ENCODE measurements at places on chromosomes 2 and 18.

DNA sequence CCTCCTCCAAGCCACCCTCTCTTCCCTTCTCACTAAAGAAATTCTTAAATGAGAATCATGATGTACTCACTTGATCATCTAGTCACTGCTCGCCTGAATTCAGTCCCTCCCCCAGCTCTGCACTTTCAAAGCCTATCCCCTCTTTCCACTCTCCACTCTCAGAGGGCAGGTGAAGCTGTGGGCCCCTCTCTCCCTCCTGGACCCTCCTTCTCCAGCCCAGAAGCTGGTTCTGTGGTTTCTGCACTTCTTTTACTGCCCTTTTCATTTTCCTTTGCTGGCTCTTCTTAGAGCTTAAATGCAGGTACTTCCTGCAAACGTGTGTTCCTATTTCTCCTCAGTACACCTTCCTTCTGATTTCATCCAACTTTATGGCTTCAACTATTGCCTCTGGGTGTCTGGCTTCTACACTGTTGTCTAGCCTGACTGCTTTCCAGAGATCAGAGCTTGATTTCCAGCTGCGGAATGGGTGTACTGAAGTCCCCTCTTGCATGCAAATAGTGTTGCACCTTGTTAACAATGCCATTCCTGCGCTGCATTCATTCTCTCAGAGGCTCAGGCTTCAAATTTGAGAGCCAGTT lies 15.3 kb upstream of the TXNDC2 start:
- DNase-seq, result no peak

GRCh38 chr2:120463527-120463926 lies 117.6 kb downstream of the INHBB start:
- DNase-seq, result no peak

DNA sequence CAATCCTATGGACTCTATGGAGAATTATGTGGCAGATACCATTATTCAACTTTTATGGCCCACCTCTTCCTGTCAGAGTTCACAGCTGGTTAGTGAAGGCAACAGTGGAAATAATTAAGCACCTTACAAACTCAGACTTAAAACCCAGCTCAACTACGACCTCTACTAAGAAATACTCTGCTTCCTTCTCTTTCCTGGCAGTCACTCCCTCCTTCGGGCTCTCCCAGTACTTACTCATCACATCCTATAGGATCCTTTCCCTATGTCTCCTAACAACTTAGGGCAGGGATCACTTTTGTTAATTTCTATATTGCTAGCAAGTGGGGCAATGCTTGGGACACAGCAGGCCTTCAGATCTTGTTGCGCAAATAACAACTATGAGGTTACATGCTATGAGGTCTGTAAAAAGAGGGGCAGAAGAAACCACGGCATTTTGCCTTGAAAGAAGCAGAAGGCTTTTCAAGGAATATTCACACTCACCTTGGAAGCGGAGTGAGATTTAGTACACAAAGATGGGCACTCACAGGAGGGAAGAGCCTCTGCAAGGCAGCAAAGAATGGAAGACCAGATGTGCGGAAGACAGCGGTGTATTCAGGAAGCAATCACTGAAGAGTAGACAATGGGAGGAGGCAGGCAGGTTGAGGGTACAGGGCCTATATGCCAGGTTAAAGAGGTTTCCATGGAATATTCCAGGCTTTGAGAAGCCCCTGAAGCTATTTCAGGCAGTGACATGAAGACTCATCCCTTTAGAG lies 2.1 kb downstream of the STK39 start:
- no peak for DNase-seq

DNA sequence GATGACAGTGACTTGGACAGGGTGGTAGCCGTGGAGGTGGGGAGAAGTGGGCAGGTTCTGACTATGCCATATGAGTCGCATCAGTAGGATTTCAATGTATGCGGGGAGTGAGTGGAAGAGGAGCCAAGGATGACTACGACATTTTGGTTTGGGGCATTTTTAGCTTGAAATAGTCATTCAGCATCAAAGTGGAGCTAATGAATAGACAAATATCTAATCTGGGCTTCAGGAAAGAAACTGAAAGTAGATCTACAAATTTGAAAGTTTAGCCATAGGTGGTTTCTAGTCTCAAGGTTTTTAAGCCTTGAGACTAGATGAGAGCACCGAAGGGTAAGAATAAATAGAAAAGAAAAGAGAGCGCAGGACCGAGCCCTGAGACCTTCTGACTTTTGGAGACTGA lies 58.3 kb downstream of the FEZ2 start:
- no peak for DNase-seq

- DNase-seq, result no peak
Measured at GRCh38 chr2:231300020-231300721, 95.3 kb upstream of the B3GNT7 start.

GRCh38 chr2:180494286-180494685 lies 486.1 kb upstream of the UBE2E3 start:
- DNase-seq, result no peak

GRCh38 chr18:50193796-50194630 lies 934 bp downstream of the MYO5B start:
- DNase-seq, result no peak

DNA sequence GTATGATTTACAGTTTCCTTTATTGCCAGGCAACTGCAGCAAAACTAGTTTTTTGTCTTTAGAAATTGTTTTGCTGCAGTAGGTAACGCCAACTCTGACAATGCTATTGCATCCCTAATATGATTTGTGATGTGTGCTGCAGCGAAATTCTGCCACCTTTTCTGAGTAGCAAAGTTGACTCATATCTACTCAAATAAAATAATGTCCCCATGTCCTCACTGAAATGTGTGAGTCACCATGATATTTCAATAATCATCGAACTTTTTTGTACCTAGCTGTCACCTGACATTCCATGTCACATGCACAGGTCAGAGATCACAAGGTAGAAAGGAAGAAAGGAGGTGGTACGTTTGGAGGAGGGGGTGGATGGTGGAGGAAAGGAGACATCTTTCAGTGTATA lies 205.0 kb downstream of the RAD51AP2 start:
- no peak for DNase-seq

DNA sequence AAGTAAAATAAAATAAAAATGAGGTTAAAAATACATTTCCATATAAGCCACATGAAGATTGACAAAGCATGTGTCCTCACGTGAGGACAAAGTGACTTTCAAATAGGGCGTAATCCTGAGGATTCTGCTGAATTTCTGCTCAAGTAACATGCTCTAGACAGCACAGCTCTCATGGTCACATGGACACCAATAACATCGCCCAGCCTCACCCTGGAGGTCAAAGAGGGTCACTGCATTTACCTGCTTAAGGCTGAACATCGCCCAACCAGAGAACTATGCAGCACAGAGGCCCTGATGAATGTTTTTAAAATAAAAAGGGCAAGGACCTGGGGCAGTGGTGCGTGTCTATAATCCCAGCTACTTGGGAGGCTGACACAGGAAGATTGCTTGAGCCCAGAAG lies 30.2 kb downstream of the TGFBRAP1 start:
- no peak for DNase-seq

- no peak for DNase-seq
Measured at GRCh38 chr2:42492691-42493467, 903 bp downstream of the KCNG3 start.

DNA sequence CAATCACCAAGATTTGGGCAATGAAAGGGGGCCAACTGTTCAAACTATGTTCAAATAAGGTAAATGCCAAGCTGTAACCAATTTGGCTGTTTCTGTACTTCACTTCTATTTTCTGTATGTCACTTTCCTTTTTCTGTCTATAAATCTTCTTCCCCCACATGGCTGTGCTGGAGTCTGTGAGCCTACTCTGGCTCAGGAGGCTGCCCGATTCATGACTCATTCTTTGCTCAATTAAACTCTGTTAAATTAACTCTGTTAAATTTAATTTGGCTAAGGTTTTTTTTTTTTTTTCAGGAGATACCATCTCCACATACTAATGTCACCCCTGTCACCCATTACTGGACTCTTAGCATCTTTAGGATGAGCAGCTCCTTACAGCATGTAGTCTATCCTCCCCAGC lies 178.8 kb upstream of the TWIST2 start:
- DNase-seq, result no peak

GRCh38 chr2:199806179-199806578 lies 44.8 kb downstream of the FTCDNL1 start:
- DNase-seq, result no peak

DNA sequence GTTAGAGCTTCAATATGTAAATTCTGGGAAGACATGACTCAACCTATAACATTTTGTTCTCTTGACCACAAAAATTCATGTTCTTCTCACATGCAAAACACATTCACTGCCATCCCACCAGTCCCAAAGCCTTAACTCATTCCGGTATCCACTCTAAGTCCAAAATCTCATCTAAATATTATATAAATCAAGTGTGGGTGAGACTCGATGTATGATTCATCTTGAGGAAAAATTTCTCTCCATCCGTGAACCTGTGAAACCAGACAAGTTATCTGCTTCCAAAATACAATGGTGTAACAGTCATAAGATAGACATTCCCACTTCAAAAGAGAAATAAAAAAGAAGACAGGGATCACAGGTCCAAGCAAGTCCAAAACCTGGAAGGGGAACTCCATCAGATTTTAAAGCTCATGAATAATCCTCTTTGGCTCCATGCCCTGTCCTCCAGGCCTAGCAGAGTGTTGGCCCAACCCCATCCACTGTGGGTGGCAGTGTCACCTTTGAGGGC lies 101.3 kb downstream of the RAD51AP2 start:
- DNase-seq, result peak; percentile 49

DNA sequence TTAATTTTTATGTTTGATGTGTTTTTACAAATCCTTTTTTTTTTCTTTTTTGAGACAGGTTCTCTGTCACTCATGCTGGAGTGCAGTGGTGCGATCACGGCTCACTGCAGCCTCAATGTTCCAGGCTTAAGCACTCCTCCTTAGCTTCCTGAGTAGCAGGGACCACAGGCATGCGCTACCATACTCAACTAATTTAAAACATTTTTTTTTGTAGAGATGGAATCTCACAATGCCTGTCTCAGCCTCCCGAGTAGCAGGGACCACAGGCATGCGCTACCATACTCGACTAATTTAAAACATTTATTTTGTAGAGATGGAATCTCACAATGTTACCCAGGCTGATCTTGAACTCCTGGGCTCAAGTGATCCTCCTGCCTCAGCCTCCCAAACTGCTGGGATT lies 3.2 kb downstream of the NOTO start:
- no peak for DNase-seq

- no peak for DNase-seq
Measured at GRCh38 chr2:132776287-132776686, 106.3 kb upstream of the LYPD1 start.

DNA sequence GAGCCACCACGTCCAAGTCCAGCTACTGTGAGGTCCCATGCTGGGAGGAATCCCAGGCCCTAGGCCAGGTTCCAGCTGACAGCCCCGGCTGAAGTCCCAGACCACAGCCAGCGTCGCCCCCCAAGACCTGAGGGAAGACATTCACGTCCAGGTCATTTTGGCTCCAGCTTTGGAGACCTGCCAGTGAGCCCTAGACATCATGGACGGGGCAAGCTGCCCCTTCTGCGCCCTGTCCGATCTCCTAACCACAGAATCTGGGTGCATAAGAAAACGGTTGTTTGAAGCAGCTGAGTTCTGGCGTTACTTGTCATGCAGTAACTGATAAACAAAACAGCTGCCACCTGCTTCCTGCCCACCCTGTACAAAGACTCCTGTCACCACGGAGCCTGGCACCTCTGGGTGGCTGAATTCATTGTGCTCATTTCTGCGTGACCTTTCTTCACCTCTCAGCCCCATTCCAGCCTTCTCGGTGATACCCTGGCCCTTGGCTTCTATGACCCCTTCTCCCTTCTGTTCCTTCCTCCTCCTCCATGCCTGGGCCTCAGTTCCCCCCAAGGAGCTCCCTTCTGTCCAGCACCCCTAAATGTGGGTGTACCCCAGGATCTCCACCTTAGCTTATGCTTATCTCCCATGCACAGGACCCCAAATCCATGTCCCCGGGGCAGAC lies 72.6 kb upstream of the SMAD7 start:
- no peak for DNase-seq

GRCh38 chr2:45128580-45128997 lies 119.3 kb upstream of the SIX2 start:
- peak; percentile 94 for DNase-seq

GRCh38 chr2:120128216-120128615 lies 95.0 kb downstream of the TMEM185B start:
- DNase-seq, result no peak

DNA sequence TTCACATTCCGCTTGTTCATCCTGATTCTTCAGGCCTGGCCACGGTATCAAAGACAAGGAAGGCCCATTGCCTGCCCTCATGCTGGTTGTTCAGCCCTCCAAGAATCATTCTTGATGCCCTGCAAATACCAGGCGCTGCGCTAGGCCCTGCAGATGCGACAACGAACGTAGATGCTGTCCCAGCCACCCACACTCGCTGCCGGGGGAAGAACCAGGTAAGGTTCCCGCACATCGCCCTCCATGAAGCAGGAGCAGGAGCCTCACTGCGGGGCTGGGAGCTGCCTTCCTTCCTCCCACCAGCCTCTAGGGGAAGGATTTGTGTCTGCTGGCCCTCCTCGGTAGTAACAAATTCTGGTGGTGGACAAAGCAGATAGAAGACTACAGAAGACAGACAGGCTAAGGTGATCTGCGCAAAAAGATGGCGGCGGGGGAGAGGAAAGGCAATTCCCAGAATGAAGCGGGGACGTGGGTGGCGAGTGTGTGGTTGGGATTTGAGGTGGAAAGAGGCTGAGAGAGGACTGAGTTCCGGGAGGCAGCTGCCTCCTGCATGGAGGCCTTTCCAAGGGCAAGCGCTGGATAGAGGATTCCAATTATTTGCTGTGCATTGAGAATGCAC lies 19.8 kb upstream of the GPR55 start:
- DNase-seq, result no peak

DNA sequence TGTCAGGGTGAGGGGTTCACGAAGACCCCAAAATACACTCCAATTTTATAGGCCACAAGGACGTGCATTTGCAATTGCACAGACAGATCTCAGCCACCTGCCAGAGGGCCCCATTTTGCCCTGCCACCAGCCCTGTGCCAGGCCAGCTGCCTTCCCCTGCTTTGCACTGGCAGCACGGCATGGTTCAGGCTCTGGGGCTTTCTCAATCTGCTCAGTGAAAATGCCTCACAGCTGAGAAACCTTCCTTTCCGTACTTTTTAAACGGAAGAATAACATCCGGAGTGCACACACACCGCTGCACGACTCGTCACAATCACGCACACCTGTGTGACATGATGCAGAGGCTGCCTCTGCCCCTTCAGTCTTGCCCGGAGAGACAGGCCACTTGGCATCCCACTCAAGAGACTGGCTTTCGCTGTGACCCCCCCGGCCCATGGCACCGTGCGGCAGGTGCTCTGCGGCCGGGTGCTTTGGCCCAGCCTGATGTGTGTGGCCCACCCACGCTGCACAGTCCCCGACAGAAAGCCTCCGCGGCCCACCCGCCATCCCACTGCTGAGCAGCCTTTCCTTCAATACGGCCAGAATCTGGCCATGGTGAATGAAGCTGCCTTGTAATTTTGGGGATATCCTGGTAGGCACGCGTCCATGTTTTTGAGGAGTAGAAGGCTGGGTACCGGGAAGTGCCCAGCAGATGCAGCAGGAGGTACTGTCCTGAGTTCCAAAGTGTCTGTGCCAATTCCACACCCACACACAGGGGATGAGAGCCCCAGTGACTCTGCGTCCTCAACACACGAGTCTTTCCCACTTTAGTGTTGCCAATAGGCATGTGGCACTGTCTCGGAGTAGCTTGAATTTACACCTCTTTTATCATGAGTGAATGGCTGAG lies 88.8 kb downstream of the USP40 start:
- no peak for DNase-seq
